Left renal pelvis (tissue), 4 donors: ENCODE measurements at places on chromosomes 12 and 14.

DNA sequence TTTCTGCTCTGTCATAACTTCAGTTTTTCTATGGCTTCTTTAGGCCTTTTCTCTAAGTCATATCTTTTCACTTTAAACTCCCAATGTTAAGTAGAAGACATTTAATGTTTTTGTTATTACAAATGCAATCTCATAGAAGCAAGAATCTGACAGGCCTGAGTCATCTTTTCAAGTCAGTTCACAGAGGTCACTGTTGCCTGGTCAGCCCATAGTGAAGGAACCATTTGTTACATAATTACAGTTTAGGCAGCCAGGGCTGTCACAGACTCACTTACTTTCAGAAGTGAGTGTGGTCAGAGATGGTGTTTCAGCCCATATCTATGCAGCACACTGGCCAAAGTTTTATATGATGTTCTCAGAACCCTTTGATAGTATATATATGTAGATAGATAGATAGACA is 46.5 kb downstream of the CCER1 start:
- no peak for DNase-seq

DNA sequence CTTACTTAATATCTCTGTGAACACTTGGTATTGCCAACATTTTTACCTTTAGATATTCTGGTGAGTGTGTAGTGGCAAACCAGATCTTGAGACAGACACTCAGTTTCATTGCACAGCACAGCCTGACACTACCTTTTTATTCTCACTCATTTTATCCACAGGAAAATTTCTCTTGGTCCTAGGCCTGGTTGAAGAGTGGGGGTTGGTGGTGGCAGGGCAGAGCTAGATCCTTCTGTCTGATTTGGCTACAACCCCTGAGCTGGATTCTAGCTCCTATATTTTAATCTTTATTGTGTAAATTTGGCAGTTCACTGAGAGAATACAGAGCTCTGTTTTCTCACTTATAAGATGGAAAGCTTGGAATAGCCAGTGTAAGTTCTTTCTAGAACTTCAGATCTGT is 396.9 kb downstream of the LRIG3 start:
- DNase-seq = no peak

DNA sequence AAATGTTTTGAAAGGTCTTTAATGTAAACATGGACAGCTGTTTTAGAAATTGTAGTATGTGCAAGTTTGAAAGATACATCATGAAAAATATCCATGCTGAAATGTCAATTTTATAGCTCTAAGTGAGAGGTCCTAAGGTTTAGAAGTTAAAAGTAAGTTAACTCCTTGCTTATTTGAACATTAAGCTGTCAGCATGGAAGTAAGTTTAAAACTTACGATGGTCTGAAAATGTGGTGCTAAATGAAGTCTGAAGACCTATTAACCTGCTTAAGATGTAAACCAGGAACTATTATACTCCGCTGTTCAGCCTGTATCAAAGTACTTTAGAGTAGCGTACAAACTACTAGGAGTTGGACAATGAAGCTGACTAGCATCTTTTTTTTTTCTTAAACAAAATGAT is 1082.4 kb downstream of the TMTC2 start:
- peak; percentile 20 for DNase-seq

- DNase-seq = no peak
Observed at GRCh38 chr12:71749666-71750065, 5.0 kb upstream of the RAB21 start.

DNA sequence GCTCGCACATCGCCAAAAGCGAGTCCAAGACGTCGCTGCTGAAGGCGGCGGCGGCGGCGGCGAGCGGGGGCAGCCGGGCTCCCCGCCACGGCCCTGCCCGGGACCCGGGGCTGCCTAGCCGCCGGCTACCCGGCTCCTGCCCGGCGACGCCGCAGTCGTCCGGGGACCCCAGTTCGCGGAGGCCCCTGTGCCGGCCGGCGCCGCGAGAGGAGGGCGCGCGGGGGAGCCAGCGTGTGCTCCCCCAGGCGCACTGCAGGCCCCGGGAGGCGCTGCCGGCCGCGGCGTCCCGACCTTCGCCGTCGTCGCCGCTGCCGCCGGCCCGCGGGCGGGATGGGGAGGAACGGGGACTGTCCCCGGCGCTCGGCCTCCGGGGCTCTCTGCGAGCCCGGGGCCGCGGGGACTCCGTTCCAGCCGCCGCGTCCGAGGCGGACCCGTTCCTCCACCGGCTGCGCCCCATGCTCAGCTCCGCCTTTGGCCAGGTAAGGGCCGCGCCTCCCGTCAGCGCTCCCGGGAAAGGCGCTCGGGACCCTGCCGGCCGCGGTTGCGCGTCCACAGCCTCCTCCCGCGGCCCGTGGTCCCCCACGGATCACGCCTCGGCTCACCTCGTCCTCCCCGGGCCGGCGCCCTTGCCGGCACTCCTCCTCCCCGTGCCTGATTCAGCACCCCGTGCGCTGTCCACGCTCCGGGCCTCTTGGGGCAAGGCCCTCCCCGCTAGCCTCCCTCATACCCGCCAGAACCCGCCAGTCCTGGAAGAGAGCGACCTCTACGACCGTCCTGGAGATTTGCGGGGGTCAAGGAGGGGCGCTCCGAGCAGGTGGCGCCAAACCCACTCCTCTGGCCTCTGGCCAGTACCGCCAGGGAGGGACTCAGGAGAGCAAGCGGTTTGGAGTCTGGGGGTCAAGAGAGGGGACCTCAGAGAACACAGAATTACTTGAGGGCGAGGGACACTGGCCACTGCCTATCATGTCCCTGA is 721 bp downstream of the CABP1 start:
- no peak for DNase-seq

GRCh38 chr12:68290126-68290525 is 36.7 kb upstream of the IL22 start:
- DNase-seq = no peak

DNA sequence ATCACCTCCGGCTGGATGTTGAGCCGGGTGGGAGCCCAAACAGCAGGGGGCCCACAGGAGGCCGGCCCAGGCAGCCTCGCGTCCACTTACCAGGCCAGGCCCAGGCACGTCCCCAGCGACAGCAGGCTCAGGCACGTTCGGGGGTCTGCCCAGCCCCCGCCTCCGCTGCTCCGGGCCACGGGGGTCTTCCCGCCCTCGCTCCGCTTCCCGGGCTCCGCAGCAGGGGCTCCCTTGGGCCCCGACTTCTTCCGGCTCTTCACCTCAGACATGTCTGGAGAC is 216 bp downstream of the IKBIP start:
- no peak for DNase-seq

GRCh38 chr14:104392396-104393198 is 187.0 kb upstream of the C14orf180 start:
- no peak for DNase-seq

DNA sequence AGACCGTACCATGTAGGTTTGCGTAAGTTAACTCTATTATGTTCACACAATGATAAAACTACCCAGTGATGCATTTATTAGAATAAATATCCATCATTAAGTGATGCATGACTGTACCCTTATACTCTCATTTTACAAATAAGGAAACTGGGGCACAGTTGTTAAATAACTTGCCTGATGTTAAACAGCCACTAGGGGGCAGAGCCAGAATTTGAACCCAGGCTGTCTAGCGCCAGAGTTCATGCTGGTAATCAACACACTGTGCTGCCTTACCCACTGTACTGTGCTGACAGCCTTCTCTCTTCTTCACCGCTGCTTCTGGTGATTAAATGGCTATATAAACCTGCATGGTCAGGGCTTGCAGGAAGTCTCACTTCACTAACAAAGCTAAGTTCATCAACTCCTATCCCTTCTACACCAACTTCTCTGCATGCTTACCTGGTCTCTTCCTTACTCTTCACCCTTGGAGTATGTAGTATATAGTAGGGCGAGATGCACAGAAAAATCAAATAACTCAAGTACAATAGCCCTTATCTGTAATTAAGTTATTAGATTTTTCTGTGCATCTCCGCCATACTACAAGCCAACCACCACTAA is 43.6 kb upstream of the APPL2 start:
- no peak for DNase-seq

DNA sequence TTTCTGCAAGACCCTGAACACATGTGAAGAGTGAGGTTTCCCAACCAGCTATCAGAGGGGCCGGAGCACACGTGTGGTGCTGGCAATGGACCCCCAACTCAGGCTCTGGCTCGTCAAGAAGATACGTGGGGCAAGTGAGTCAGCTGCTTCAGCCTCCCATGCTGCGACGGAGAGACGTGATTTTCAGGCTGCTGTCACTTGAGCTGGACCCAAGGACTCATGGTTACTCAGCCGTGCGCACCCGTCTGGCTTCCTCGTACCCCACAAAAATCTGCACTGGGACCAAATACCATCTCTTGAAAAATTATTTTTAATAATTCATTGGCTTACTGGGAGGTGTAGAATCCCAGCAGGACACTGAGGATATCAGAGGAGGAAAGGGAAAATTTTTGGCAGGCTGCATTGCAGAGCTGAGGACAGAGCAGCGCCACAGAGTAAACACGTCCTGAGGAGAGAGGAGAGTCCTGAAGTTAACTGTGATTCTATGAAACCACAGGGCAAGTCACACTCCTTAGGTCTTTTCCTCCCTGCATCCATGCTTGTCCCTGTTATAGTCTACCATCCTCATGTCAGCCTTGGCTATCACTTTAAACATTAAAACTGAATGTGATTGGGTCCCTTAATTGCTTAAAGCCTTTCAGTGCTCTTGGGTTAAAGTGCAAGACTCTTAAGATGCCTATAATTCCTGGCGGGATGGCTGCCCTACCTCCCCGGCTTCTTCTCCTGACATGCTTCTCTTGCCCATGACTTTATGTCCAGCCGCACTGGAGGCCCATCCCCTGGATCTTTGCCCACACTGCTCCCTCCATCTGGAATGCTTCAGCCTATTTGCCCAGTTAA is 95.3 kb upstream of the SLC35F4 start:
- DNase-seq = no peak

GRCh38 chr14:91009501-91010152 is 50.8 kb downstream of the RPS6KA5 start:
- DNase-seq = no peak
